ENCODE measurements at places on chromosomes 2 and 18.

DNA sequence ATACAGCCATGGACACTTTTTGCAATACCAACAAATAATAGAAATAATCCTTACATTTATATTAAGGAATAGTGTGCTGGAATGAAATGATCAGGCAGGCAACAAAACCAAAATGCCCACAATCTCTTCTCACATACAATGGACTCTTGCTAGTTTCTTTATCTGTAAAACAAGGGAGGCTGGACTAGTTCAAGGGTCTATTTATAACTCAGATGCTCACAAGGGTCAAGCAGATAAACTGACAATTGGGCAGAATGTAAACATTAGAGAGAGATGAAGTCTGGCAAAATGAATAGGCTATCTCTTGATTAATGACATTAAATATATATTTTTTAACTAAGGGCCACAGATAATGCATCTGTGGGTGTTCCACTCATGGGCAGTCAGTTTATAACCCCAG lies 11.4 kb downstream of the PPIL3 start:
- no peak for DNase-seq

DNA sequence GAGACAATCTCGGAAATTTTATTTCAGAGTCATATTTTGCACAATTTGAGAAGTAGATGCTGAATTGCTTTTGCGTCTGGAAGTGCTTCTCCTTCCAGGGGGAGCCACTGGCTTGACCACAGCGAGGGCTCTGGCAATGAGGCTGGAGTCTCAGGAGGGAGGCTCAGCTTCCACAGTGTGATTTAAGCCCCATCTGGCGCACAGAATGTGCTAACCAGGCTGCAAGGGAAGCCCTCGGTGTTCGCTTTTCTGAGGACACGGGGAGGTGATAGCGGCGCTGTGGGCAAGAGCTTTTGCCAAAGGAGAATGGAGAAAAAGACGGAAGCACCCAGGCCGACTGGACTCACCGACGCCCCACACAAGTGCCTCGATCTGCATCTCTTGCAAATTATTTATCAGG lies 52.4 kb downstream of the ADI1 start:
- DNase-seq: no peak

DNA sequence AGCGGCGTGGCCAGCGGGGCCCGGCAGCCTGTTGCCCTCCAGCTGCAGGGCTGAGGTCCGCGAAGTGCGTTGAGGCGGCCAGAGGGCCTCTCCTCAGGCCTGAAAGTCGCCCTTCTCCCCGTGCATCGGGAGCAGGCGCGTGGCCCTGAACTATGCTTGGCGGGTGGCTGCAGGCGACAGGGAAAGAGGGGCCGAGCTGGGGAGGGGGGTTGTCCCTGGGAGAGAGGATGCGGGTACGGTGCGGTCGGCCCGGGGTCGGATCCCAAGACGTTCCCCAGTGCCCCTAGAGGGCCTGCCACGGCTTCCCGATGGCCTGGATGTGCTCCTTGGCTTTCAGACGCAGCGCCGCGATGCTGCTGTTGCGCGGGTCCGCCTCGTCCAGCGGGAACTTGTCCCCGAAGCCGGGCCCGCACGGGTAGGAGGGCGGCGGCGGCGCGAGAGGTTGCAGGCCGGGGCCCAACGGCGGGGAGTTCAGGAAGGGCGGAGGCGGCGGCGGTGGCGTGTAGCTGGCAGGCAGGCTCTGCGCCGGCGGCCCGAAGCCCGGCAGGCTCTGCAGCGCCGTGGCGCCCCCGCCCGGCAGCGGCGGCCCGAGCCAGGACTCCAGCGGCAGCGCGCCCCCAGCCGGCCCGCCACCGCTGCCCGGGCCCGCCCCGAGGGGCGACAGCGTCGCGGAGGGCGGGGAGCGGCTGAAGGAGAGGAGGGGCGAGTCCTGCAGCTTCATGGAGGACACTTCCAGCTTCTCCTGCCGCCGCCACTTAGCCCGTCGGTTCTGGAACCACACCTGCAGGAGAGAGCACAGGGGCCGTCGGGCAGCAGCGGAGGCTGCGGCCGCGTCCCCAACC lies 4.3 kb downstream of the RAX start:
- no peak for DNase-seq

DNA sequence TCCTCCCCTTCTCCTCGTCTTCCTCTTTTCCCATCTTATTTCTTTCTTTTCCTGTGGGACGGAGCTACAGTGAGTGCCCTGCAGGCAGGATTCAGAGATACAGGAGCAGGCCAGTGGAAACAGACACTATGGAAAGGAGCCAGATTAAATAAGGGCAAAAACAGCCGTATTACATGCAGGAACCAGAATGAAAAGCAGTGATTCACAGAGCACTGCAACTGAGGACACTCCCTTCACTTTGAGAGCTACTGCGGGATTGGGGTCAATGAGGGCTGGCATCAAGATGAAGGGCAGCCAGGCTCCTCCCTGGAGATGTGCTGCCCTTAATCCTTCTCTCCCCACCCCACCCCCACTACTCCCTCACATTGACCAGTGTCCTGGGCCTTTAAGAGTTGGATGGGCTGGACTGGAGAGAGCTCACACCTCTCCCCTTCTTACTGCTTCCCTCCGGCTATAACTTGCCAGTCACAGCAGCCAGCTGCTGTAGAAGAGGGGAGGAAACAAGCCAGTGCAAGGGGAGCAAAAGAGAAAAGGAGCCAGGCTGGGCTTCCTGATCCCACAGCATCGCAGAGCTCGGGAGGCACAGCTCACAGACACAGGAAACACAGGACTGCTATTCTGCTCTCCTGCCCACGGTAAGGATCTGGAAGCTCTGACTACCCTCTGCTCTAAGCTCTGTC lies at the start of gene PLCD4:
Gene PLCD4, plus strand, starts transcription at position 464 of the 680 bp plus-strand sequence. CDS start 7,841 bp downstream, outside the sequence.
- peak; percentile 16 for DNase-seq

GRCh38 chr2:196380098-196380497 lies 208.7 kb upstream of the STK17B start:
- DNase-seq: no peak

GRCh38 chr2:171551836-171552235 lies 29.6 kb downstream of the CYBRD1 start:
- DNase-seq: no peak

DNA sequence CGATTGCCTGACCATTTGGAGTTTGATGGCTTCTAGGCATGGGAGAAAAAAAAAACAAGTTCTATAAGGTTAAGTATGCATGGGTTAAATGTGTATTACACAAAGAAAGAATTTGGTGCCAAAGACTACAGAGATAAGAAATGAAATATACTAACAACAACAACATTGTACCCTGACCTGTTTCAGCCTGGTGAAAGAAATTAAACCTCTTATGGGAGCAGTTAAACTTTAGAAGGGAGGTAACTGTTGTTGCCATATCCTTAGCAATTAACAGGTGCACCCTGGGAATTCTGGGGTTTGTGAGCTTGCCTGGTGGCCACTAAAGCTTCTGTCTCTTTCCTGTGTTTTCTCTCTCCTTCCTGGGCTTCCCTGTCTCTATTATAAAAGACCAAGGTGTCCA lies 6.5 kb upstream of the IFIH1 start:
- no peak for DNase-seq

DNA sequence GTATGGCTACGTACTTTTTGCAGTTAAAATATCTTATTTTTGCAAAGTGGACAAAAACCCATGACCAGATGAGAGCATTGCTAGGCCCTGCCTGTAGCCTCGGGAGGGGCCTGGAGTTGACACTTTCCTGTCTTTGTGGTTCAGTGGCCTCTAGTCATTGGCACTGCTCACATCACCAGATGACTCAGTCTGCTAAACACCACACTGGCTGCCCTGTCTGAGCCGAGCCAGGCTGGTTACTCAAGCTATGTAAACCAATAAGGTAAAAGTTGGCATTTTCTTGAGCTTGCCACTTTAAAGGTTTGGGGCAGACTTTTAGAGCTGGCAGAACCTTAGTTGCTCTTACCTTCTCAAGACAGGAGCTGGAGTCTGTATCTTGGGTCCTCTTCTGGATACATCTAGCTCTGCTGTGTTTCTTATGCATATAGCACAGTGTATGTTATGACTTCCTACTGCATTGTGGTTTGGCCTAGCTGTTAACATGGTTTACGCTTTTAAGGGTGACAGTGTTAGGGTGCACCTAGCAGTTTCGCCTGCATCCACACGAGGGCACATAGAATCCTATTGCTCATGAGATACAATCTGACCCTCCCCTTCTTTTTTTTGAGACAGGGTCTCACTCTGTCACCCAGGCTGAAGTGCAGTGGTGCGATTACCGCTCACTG lies 76.4 kb downstream of the AP1S3 start:
- DNase-seq: no peak

GRCh38 chr2:224909885-224910573 lies 132.2 kb downstream of the DOCK10 start:
- DNase-seq: peak; percentile 40

DNA sequence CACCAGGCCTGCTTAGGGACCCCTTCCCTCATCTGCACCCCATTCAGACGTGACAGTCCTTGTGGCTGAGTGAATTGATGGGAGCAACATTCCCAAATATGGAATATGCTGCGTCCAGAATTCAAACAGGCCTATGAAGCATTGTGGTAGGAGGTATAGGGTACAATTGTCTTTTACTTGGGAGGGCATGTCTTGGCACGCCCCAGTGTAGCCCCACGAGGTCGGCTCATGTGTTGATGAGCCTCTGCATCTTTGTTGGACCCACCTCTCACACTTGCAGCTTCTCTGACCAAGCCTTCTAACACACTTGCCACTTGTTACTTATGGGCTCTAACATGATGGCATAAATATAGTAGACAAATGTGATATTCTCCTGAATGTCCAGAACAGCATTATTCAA lies 1.6 kb downstream of the TIMM21 start:
- DNase-seq: no peak

GRCh38 chr2:227192491-227192890 lies 28.1 kb downstream of the COL4A3 start:
- no peak for DNase-seq

DNA sequence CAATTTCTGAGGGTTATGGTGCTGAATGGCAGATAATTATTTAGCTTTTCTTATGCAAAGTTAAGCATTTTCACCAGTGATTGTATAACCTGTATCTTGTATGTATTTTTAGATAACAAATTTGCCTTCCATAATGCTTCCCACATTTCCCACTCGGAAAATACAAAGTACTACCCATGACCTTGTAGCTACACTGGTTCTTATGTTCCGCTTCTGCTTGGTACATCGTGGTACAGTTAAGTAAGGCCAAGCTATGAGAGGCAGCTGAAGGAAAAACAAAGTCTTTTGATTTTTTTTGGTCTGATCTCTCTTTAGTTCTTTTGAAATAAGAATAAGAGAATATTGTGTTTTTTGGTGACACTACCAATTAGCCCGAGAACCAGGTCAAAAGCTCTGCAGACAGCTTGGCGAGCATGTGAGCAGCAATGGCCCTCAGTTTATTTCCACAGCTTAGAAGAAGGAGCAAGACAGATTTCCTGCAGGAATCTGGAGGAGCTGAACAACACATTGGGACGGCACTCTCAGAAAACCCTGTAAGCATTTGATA lies 26.8 kb downstream of the SH3YL1 start:
- no peak for DNase-seq

DNA sequence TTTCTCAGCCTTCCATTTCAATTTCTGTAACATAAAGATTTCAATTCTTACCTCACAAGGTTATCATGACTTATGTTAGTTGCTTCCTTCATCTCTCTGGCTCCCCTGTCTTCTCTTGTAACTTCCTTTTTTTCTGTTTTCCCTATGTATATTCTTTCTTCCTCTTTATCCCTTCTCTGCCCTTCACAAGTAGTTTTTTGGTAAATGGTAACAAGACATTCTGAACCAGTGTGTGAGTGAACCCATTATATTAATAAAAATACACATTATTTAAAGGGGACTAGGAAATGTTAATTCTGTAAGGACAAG lies 8.4 kb downstream of the ACSL3 start:
- DNase-seq: no peak

- DNase-seq: no peak
These were observed 227.1 kb downstream of the ARHGAP15 start for GRCh38 chr2:143356336-143356735.

DNA sequence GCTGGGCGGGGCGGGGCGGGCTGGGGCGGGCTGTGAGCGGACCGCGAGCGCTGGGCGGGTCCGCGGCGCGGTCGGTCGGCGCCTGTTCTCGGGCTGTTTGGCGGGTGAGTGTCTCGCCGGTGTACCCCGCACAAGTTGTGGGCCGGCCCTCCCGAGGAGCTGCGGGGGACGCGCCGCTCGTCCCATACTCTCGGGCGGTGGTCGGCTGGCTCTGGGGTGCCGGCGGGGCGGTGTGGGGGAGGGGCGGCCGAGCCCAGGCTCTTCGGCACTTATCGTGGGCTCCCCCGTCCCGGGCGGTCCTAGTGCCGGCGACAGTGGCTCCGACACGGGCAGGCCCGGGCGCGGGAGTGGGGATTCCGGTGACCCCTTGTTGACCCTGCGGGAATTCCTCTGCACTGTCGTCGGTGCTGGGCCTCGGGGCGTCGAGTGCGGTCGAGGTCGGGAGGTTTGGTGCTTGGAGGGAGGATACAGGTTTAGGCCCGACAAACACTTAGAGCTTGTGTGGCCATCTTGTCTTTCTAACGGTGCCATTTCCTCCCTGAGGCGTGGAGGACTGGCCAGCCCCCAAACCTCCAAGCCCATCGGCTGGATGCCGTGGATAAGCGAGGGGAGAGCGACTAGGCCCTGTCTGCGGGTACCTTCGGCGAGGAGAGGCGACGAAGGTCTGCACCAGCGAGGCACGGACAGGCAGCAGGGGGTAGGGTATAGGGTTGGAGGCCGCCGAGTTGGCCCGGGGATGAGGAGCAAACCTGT lies at the start of gene SEPTIN2:
Gene SEPTIN2, plus strand, starts transcription at position 47 of the 753 bp plus-strand sequence. CDS start 8,308 bp downstream, outside the sequence.
- no peak for DNase-seq

- DNase-seq: no peak
These were observed 103.8 kb upstream of the CDC42EP3 start for GRCh38 chr2:37774976-37775907.

DNA sequence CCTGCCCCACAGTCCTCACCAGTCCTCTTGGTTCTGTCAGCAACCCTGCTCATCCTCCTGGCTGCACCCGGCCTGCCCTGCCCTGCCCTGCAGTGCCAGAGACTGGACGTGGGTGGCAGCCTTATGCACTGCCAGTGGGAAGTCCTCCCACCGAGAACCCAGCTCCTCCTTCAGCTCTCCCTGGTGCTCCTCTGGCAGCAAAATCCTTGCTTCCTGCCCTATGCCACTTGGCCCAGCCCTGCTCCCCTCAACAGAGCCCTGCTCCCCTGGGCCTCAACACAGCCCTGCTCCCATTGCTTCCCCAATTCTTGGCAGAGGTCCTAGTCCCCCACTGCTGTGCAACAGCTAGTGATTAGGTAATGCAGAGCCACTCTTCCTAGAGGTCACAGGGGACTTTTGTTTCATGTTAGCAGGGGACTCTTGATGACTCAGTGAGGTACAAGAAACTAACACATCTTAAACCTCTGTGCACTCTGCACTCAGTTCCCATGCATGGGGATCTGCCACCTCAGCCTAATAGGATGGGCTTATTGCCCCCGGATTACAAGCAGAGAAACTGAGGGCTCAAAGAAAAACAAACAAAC lies 58.0 kb upstream of the EDAR start:
- DNase-seq: no peak

DNA sequence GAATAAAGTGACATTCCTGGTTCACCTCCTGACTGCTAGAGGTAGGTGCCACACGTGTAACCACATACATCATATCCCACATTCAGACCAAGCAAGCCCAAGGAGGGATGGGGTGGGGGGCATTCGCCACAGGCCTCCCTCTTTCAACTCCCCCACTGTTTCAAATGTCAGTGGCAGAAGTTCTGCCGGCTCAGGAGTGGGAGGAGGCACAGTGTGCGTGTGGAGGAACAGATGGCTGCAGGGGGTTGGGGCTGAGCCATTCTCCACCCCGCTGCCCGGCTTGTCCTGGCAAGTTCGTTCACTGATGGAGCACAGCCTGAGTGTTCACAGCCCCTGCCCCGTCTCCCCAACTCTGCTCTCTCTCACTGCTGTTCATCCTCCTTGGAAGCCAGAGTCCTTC lies 75.4 kb upstream of the TANC1 start:
- DNase-seq: peak; percentile 13
